ENCODE measurements at places on chromosomes 2 and 18.

DNA sequence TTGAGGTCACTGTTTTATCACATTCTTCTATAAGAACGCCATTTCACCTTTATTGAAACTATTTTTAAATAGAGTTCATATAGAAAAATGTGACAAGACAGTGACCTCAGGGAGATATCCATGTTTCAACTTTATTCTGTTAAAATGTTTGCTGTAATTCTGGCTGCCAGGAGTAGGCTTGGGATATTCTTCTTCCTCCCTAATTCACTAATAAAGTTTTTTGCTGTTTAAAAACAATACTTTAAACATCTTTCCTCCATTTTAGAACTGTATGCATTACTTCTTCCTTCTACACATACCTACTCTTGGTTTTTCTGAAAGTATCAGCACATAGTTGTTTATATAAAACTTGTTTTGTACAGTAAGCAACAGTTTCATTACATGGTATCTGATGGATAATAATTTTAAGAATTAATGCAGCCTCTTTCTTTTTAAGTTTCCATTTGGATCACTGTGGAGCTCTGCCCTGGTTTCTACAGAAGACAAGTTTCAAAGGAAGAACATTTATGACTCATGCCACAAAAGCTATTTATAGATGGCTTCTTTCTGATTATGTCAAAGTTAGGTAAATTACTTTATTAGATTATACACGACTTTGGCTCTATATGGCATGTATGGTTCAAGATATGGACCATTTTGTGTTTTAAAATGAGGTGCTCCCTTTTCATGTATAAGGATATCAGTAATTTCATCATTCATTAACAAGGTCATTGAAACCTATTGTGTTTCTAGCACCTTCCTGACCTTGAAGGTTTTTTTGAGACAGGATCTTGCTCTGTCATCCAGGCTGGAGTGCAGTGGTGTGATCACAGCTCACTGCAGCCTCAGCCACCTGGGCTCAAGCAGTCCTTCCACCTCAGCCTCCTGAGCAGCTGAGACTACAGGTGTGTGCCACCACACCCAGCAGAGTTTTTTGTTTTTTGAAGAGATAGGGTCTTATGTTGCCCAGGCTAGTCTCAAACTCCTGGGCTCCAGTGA, 7.2 kb downstream of the CPSF3 start:
- no peak for DNase-seq

DNA sequence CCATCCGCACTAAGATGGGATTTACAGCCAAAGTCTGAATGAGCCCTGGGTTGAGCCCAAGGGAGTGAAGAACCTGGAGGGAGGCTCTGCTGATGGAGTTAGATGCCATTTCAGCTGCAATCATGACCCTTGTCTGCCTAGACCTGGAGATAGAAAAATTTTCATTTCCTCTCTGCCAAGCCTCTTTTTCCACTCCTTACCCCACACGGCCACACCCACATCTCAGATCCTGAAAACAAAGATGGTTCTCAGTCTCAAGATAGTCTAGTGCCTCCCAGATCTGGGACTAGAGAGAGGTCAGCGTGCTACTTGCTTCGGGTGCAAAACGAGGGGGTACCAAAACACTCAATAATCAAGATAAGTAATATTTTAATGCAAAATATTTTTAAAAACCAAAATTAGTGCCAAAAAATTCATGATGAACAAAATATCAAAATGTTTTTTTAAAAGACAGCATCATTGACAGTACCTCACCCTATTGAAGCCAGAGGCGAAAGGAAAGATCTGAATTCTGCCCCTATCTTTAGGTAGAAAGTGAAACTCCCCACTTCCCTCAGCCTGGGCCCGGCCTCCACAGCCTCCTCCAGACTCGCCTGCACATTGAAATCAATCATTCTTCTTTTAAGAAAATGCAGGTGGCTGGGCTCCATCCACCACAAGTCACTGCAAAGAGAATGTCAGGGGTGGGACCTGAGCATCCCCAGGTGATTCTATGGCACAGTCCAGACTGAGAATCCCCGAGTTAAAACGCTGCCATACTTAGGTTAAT, 57.8 kb upstream of the GPR45 start:
- peak; percentile 13 for DNase-seq

DNA sequence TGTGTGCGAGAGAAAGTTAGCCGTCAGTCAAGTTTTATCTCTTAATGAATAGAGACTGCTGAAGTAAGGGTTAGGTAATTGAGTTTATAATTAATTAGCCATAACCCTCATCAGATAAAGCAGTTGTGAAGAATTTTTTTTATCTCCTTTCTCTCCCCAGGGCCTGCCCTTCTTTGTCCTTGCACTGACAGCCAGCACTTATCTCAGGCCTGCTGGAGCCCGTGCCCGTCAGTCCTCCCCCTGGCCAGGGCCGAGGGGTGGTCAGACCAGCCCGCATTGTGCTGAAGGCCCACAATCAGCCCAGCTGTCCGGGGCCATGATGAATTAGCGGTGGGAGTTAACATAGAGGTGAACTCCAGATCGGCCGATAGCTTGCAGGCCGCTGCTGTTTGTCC, 315.7 kb downstream of the GBX2 start:
- DNase-seq: no peak

- DNase-seq: no peak
Measured at GRCh38 chr2:232029346-232029745, 67.8 kb downstream of the DIS3L2 start.

DNA sequence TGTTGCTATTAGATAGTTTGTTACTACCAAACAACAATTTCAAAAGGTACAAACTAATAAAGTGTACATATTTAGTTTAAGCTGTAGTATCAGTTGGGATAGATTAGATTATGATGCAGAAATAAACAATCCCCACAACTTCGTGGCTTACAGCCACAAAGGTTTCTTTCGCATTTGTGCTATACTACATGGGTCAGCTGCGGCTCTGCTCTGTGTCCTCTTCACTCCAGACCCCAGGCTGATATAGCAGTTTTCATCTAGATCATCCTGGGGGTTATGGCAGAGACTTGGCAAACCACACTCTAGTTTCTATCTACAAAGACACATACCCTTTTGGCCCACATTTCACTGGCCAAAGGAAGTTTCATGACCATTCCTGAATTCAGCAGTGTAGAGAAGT, 108.0 kb upstream of the SP5 start:
- DNase-seq: no peak

- no peak for DNase-seq
Measured at GRCh38 chr2:33292981-33293595, 183.4 kb upstream of the RASGRP3 start.

- DNase-seq: no peak
Measured at GRCh38 chr2:76984359-76984758, 537.8 kb downstream of the LRRTM4 start.

- no peak for DNase-seq
Measured at GRCh38 chr2:10347562-10347948, 44.9 kb downstream of the HPCAL1 start.

DNA sequence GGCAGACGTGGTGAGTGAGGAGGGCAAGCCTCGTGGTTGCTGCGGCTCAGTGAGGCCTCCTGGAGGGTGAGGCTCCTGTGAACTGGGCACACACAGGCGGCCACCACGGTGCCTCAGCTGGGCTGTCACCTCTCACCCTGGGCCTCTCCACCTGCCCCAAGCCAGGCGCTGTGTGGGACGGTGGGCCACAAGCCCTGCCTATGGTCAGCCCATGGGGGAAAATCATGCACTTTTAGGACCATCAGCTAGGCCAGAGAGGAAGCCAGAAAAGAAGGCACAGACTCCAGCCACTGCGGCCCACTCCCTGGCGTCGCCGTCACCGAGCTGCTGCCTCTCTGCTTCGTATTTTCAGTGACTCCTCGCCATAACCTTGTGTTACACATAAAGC, 28.5 kb upstream of the HS6ST1 start:
- DNase-seq: no peak

GRCh38 chr2:16152071-16152927, 211.9 kb downstream of the MYCN start:
- no peak for DNase-seq

DNA sequence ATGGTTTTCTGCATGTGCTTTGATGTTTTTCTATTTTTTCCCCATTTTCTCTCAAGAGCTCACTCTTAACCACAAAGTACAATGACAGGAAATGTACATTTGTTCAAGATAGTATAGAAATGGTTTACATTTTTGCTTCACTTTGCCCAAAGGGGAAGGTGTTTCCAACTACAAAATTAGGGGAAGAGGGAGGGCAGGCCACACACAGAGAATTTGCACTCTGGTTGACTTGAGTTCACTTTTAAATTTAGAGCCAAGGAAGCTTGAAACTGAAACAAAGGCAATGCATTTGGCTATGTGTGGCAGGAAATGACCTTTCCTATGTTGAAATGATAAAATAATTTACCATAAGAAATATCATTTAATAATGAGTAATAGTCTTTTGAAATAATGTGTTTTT, 19.1 kb upstream of the VIT start:
- no peak for DNase-seq

DNA sequence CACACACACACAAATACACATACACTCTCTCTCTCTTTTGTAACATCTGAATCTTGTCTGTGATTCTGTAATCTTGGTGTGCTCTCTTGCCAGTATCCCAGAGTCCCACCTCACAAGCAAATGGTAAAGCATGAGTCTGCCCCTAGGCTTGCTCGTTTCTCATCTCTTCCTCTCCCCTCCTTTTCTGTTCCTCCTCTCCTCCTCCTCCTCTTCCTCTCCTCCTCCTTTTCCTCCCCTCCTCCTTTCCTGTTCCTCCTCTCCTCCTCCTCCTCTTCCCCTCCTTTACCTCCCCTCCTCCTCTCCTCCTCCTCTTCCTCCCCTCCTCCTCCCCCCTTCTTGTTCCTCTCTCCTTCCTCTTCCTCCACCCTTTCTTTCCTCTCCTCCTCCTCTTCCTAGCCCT, 59.0 kb downstream of the TNFRSF11A start:
- DNase-seq: no peak

DNA sequence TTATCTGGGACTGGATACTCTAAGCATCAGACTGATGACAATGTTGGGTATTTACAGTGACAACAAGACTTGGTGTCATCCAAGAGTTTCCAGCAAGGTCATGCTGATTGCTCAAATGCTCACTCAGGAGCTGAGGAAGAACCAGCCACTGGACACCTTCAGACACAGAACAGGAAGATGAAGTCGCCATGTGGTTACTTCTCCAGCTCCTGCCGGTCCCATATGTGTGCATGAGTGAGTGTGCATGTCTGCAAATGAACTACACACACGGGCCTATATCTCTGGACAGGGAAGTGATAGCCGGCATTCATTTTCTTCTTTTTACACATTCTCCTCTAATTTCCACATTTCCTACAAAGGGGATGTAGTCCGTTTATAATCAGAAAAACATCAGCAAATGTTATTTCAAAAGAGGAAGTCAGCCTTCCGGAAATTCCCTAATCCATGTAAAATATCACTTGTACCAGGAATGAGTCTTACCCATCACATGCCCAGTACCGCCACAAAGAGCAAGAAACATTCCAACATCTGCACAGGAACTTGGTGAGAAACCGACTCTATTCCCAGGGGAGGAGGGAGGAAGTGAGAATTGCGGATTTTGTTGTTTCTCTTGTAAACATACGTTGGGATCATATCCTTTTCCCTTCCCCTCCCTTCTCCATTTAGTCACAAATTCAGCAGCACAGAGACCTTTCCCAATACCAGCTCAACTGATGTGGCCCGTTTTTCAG, 10.8 kb downstream of the RFX8 start:
- no peak for DNase-seq

DNA sequence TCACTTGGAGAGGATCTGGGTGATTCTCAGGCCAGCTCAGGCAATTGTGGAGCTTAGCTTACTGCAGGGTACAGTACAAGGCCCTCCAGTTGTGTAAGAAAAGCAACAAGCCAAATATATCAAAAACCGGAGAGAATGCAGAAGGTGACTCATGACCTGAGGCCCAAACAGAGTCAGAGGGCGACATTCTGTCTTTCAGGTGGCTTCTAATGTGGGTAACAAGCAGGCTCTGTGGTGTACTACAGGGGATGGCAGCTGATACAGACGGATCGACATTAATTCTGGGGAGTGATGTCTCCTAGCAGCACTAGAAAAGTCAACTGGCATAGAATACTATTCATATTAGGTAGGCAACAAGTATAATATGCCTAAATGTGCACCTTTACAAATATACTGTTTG, 219.5 kb upstream of the SOX11 start:
- DNase-seq: no peak

DNA sequence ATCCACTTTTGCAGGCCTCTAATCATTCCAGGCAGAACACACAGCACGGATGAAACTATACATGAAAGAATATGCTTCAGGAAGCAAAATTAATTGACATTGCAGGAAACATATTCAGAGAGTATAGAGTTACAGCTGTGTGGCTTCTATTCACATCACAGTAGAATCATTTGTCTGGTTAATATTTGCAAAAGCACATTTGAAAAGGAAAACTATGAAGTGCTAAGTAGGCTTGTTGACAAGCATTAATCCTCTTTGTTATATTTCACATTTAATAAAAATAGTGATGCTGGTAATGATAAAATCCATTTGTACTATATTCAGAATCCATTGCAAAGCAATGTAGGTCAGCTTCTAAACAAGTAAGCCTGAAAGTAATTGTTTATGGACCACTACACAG, 32.2 kb upstream of the PIK3C3 start:
- no peak for DNase-seq

GRCh38 chr2:237689336-237690131, 62.1 kb downstream of the LRRFIP1 start:
- no peak for DNase-seq

- no peak for DNase-seq
Measured at GRCh38 chr2:97763176-97763845, 49.9 kb downstream of the ZAP70 start.

DNA sequence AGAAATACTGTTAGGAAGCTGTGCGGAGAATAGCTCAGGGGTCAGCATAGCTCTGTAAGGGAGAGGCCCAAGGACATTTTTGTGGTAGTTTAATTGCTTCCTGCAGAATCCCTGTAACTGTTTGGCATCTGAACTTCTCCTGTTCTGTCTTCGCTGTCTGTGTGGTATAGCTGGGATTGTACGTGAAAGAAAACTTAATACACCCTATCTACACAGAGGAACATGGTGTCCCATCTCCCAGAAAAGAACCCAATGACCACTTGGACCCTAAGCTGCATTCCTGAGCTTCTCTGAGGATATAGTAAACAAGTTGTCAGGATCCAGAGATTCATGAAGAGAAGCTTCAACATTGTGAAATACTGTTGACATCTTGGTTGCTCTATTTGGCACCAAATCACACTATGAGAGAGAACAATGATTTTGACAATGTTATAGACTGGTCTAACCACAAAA, 81.3 kb downstream of the CDC42EP3 start:
- no peak for DNase-seq

- DNase-seq: no peak
Measured at GRCh38 chr18:23547846-23548245, 38.5 kb downstream of the NPC1 start.

- no peak for DNase-seq
Measured at GRCh38 chr18:80198994-80199748, 48.1 kb downstream of the PARD6G start.

- no peak for DNase-seq
Measured at GRCh38 chr18:36299015-36299414, 1.5 kb downstream of the FHOD3 start.

GRCh38 chr18:50454387-50454988, 79.6 kb downstream of the SKA1 start:
- no peak for DNase-seq
